ENCODE measurements at places on chromosomes 1 and 21.

GRCh38 chr1:145701306-145701862 lies 5.8 kb downstream of the PDZK1 start:
- DNase-seq = no peak

DNA sequence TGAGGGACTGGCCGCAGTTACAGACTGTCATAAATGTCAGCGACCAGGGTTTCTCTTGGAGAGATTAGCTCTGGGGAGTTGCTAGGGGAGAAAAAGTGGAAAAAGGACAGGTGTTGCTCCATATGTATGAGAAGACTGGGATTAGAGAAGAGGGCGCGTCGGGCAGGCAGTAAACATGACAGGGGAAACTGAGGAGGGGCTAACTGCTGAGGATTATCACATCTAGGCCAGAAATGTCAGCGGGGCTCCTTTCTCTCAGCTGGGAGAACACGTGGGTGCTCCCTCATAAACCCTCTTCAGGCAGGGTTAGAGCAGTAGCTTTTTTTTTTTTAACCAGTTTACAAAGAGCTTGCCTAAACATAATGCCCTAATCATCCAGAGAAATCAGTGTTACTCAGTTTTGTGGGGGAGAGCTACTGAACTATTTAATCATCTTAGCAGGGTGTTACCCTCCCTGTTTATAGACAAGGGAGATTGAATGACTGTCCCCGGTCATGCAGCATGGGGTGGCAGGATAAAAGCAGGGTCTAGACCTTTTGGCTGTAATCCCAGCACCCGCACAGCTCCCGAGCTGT lies 35.2 kb downstream of the ELAPOR1 start:
- no peak for DNase-seq

DNA sequence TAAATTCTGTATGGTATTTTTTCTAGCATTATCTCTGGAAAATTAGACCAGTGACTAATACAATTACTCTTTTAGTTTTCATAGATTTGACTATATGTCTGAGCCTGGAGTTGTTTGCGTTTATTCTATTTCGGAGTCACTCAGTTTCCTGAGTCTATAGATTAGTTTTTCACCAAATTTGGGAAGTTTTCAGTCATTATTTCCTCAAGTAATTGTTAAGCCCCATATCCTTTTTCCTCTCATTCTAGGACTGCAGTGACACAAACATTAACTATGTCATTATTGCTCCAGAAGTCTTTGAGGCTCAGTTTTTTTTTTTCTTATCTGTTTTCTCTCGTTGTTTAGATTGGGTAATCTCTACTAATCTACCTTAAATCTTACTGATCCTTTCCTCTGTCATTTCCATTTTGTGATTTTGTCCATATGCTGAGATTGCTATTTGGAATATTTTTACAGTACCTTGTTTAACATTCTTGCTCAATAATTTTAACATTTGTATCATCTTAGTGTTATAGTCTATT lies 886.2 kb downstream of the LTN1 start:
- no peak for DNase-seq

- DNase-seq = no peak
Observed at GRCh38 chr21:16815243-16815642, 697.6 kb upstream of the CXADR start.

DNA sequence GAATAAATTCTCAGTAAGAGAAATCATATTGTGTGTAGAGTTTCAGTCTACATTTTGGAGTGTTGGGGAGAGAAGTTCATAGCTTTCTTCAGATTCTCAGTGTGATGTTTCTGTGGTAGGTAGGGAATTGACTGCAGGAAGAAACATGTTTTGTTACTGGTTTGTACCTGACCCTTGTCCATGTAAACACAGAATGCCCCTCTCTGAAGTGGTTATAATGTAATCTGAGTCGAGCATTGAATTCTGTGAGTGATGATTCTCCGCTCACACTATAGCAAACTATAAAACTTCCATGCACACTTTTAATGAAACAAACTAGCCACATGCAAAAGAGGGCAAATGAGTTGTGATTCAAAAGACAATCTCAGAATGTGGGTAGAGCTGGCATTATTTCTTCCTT lies 433.2 kb downstream of the USP25 start:
- DNase-seq = no peak

DNA sequence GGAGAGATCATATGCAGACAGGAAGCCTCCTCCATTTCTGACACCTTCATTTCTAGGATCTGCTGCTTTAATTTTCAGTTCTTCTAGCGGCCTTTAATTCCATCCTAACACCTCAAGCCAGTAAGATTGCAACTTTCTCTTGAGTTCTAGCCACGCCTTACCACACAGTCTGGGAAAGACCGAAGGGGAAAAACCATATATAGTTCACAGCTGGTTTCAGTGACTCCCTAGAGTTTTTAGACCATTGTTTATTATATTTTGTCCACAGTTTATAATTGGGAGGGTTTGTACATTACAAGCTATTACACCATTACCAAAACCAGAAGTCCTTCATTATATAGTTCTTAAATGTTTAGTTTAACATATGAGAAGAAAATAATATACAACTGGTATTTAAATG lies 37.5 kb downstream of the DPH5 start:
- no peak for DNase-seq
